OCI-M1 (cell line): ENCODE measurements at places on chromosomes 3 and 15.

GRCh38 chr3:108008931-108009639, 81.7 kb downstream of the CD47 start:
- DNase-seq: no peak

- no peak for DNase-seq
These were observed 37.8 kb downstream of the CD47 start for GRCh38 chr3:108053067-108053466.

- DNase-seq: peak; percentile 33
These were observed 288.5 kb downstream of the VGLL3 start for GRCh38 chr3:86702381-86702958.

DNA sequence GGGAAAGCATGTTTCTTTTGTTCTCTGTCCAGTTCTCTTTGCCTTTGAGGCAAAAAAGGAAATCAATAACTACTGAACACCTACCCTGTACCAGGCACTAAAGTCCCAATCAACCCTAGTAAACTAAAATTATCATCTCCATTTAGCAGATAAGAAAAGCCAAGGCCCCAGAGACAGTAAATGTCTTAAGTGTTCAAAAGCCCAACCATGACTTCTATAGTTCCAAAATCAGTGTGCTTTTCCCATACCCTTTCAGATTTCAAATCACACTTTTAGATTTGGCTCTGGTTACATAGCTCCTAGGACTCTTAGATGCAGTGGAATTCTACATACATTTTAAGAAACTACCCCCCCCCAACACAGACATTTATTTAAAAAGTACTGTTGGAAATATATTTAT, 63.5 kb downstream of the UACA start:
- DNase-seq: no peak

GRCh38 chr15:25136119-25136518, 181.3 kb downstream of the SNRPN start:
- DNase-seq: peak; percentile 32

DNA sequence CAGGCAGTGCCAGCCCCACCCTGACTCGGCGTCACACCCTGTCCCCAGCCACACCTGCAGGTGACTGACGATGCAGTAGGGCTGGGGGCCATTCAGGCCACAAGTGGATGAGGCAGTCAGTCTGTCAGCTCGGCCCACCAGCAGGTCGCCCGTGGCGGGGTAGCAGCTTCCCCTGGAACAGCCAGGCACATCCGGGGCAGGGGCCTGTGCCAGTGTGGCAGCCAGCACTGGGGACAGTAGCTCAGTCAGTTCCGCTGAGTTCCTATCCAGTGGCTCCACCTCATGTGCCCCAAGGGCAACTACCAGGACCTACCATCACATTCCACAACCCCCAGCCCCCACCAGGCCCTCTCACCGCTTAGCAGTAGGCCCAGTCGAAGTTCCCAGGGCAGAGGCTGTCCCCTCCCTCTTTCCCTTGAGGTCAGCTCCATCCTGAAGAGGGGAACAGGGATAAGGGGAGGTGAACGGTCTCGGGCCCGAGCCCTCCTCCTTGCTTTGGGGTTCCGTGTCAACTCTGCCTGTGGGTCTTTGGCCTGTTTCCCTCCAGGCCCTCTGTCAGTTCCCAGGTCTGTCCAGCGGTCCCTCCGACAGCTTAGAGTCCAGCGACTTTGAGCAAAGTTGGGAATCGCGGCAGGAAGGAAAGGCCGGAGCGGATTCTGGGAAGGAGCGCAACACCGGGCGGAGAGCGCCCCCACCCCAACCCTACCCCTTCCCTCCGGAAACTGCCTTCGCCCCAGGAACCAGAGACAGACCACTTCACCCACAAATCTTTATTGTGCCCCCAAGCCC, at the start of gene LAMB2:
LAMB2 (minus strand) TSS at position 614 of the 789 bp plus-strand sequence; CDS start at position 431, 183 bp downstream.
- peak; percentile 10 for DNase-seq

DNA sequence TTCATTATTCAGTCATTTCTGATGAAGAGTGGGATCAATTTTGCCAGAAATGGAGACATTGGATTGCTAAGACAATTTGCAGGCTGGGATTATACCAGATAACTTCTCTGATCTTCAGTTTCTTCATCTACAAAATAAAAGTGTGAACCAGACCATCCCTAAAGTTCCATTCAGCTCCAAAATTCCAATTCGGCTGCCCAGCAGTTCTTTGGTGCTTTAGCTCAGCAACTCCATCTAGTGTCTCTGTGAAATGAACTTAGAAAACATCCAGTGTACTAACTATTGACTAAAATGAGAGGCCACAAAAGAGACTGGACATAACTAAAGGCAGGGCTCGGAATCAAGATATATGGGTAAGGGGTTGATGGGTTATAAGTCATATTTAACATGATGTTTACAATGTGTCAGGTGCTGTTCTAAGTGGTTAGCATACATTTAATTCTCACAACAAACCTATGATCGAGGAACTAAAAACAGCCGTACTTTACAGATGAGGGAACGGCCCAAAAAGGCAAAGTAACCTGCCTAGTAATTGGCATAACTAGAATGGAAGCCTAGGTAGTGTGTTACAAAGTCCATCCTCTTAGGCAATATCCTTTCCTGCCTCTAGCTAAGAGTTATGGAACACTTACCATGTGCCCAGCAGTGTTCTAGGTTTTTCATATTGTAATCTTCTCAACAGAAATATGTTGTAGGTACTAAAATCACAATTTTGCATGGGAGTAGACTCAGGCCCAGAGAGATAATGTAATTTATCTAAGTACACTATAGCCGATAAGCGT, 17.0 kb downstream of the THAP10 start:
- DNase-seq: peak; percentile 33

GRCh38 chr3:157405457-157405856, 31.2 kb upstream of the PTX3 start:
- DNase-seq: peak; percentile 3

GRCh38 chr3:83873550-83873949, 1085.2 kb upstream of the CADM2 start:
- no peak for DNase-seq

DNA sequence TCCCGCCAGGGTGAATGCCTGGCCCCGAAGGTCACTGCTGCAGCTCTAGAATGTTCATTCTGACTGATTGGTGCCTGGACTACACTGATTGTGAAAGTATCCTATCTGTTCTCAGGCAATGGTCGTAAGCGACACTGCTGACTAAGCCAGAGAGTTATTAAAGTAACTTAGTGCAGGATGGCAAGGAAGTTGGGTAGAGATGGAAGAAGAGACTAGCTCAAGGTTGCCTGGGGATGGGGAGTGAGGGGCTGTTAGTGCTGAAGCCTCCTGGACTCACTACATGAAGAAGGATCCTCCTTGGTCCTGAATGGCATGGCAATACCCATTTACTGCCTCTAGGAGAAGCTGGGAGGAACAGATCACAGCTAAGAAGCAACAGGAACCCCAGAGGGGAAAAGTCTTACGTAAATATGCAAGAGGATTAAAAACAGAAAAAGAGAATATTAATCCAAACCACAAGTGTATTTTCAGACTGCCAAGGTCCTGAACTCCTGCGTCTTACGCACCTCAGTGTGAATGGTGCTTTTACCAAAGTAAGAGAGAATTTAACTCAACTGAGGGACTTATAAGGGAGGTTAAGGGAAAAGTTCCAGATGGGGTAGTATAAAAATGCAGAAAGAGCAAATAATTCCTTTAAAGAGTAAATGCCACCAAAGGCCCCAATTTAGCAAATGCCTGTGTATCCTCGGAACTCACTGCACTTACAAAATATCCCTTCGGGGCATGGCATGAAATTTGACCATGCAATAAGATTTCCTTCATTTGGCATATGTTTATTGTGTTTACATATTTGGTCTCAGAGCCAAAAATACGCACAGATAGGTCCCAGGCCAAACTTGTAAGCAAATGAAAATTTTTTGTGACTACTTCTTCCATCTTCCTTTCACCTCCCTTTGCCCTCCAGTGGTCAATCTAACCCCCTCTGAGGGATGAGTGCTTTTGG, 64.0 kb upstream of the DGKG start:
- no peak for DNase-seq

DNA sequence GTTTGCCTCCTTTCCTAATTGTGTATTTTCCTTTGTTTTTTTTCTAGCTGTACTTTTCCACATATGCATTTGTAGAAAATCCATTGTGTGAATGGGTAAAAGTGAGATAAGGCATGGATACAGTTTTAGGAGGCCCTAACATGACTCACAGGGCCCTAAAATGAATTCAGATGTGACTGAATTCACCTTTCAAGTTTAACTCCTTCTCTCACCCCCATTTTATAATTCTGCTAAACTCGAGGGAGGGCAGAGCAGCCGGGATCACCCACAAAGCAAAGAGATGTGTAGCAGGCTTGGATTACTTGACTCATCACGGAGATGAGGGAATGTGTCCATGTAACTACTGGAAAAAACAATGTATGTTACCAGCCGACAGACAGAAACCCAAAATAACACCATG, 59.9 kb downstream of the FOXP1 start:
- DNase-seq: no peak

DNA sequence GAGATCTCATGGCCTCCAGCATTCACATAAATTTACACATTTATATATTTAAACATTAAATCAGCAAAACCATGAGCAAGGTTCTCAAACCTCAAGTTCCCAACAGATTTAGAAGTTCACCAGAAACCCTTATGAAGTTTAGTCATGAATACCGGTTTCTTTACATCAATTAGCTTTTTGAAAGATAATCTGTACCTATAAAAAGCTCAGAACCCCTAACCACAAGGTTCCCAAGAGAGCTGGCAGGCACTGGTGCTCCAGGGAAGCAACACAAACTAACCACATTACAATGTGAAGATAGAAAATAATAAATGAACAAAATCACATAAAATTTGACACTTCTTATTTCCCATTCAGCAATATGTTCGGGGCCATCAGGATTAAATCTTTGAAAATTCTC, 150.9 kb downstream of the FBN1 start:
- DNase-seq: no peak

DNA sequence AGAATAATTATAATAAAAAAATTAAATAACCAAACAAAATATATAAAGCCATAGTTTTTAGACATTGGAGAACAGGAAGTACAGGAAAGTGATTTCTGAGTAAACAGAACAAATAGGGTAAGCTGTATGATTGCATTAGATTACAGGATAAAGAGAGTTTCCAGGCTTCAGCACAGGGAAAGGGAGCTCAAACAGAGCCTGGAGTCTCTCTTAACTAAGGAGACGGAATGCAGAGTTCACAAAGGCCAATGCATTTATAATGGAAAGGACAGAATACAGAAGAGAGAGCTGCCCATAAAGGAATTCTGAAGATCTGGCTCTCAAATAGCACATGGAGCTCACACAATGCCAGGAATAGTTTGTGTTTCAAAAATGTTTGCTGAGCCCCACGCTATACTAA, 42.0 kb upstream of the OTOL1 start:
- DNase-seq: no peak

DNA sequence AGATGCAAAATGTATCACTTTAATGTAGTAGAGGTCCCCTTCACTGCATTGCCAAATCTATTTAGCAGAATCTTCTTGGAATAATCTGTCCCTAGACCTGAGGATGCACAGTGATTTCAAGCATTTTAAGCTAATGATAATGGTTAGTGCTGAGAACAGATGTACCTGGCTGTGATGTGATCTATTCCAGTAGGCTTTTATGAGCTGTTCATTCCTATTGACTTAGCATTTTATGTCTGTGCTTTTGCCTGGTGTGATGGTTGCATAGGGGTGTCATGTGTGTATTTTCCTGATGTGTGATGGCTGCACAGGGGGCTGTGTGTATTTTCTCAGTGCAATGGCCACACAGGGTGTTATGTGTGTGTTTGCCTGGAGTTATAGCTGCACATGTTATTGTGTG, 272.9 kb downstream of the TIGIT start:
- DNase-seq: no peak

DNA sequence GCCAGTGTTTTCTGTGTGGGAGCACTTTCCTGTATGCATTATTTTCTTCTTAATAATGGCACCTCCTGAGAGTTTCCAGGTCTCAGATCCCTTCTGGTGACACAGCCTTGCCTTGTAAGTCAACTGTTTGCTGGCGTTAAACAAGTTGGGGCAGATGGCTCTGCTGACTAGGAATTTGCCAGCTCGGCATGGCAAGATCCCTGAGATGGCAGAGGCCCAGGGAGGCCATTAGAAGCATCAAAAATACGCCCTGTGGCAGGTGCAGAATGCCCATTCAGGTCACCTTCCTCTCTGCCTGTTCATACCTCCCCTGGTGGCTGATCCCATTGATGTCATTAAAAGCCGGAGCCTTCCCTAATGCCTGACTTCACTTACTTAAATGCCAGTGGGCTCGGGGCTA, 320.9 kb upstream of the CTDSPL start:
- DNase-seq: no peak

DNA sequence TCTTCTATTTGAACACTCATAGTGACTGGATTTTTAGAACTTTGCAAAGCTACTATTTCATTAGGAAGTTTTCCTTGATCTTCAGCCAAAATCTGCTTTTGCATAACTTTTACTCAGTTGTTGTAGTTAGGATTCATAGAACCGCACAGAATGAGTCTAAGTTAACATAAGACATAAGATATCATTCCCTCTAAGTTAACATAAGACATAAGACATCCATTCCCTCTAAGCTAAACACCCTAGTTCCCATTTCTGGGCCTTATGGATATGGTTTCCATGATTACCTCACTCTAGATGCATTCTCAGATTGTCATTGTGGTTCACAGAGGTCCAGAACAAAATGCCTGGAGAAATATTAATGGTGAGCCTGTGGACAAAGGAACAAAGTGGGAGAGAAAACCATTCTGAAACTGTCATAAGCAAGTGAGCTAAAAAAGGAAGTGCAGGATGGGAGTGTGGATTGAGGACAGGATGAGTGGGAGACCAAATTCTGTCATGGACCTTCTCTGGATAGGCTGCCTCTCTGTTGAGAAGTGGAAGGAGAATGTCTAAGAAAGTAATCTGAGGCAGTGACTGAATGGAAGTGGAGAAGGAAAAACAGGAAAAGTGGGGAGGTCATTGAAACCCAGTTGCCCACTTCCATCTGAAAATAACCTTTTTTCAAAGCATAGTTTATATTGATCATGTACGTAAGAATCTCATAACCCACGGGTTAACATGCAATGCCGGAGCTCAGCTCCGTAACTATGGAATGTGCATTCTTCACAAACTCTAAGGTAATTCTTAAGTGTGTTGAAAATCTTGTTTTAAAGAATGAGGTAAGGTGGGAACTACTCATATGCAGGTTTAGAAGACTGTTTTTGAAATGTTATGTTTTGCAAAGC, 37.4 kb upstream of the SECISBP2L start:
- DNase-seq: no peak

- no peak for DNase-seq
These were observed 78.8 kb downstream of the TJP1 start for GRCh38 chr15:29743475-29743874.

DNA sequence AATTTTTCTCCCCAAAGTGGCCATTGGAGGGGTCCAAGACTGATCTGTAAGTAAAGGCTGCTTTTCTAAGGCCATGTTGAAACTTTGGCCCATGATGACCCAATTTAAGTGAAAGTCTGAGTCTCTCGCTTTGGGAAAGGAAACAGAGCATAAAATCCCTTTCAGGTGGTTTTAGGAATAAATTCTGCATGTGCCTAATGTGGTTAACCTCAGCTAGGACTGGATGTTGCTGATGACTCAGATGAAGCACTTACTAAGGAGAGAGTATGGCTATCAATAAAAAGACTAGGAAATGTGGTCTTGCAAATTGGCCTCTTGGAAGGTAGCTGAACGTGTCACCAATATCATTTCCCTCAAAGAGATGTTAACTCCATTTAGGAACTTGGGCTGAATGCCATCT, 458.5 kb downstream of the AGBL1 start:
- DNase-seq: no peak

GRCh38 chr3:125200731-125201139, 11.8 kb downstream of the SLC12A8 start:
- no peak for DNase-seq
